ENCODE measurements at places on chromosomes 16 and 17. TPM values are rescaled to one million over a fixed set of nuclear protein-coding genes. Genes with fewer than 3 reads are reported as not detected.

Gene MYLK3
- total RNA-seq, result not detected

Gene EVPLL
- total RNA-seq, result not detected

Gene VMO1
- not detected for total RNA-seq

Gene AOC3
- total RNA-seq, result not detected

GRCh38 chr17:6862825-6863224 lies 31.3 kb upstream of the TEKT1 start:
- DNase-seq, result no peak

GRCh38 chr17:77489893-77490255 lies 349.1 kb downstream of the SEC14L1 start:
- DNase-seq, result no peak

DNA sequence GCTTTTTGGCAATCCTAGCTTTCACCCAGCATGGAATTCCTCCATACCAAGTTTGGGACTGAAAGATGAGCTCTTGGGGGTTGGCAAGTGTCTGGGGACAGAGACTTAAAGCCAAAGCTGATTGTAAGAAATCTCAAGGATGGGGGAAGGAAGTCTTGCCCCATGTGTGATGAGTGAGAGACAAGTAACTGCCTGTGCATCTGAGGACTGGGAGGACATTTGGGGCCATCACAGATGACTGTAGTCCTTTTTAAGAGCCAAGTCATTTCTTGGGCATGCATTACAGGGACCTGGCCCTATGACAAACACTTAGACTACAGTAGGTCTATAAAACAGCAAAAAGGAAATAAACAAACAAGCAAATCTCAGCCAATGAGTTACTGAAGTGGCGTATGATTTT lies 36.3 kb upstream of the CCL2 start:
- no peak for DNase-seq

GRCh38 chr17:37283414-37283961 lies 92.3 kb upstream of the C17orf78 start:
- no peak for DNase-seq

GRCh38 chr17:66976781-66977201 lies 12.3 kb downstream of the CACNG4 start:
- DNase-seq, result no peak

GRCh38 chr17:45197108-45197507 lies 24.6 kb upstream of the FMNL1 start:
- no peak for DNase-seq

DNA sequence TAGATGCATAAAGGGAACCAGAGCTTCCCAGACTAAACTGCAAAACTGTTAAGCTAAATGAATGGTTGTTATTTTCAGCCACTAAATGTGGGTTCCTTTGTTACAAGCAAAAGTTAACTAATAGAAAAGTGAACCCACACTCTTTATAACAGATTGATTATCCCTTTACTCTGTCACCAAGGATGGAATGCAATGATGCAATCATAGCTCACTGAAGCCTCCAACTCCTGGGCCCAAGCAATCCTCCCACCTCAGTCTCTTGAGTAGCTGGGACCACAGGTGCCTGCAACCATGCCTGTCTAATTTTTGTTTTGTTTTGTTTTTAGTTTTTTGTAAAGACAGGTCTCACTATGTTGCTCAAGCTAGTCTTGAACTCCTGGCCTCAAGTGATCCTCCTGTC lies 6.5 kb downstream of the KRT9 start:
- DNase-seq, result no peak

- no peak for DNase-seq
These were observed 27.0 kb upstream of the SMURF2 start for GRCh38 chr17:64689106-64689505.

GRCh38 chr17:37527249-37527851 lies 37.7 kb downstream of the DUSP14 start:
- no peak for DNase-seq

DNA sequence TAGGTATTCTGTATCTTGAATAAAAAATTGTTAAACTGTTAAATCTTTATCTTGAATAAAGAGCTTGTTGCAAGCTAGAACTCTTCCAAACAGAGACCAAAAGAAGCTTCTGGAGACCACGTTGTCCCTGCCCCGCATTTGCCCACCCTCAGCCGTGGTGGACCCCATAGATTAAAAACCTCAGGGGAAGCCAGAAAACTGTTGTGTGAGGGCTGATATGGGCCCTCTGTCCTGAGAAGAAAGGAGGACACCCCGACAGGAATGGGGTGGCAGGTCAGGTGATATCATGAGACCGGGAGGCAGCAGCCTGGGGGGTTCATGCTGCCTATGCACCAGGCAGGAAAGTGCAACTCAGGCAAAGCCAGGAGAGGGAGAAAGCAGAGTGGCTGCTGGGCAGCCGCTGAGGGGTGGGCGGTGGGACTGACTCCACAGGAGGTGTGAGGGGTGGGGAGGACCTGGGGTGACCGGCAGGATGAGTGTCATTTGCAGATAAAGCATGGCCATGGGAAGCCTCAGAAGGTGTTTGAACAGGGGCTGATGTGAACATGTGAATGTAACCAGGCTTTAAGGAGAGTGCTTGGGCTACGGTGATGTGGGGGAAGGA lies 147.8 kb downstream of the IRF8 start:
- no peak for DNase-seq

- no peak for DNase-seq
These were observed 51.2 kb downstream of the WDR45B start for GRCh38 chr17:82596837-82597672.

Gene CACNB1
- total RNA-seq, result 2.9 TPM

Gene HSD11B2
- not detected for total RNA-seq

- DNase-seq, result no peak
These were observed 8.9 kb downstream of the ALOX15 start for GRCh38 chr17:4632581-4632920.

DNA sequence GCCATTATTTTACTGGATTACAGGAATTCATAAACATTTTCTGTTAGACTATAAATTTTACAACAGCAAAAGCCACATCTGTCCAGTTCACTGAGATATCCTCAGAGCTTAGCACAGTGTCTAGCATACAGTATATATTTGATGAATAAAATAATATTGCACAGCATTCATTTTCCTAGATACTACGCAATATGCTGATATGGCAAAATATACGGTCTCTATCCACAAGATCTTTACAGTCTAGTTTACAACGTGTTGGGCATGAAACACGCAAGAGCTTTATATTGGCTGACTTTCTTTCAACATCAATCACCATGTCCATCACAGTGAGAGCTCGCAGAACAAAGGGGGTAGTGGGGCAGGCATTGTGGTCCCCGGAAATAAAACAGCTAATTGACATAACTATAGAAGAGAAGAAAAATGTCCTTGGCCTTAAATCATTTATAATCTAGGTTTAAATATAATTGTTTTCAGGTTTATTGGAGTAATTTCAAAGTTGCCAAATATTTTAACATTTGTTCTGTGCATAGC lies 43.5 kb downstream of the ZNF652 start:
- DNase-seq, result no peak

GRCh38 chr17:39870776-39871175 lies 2.8 kb downstream of the ZPBP2 start:
- DNase-seq, result no peak

GRCh38 chr17:60327901-60328273 lies 64.0 kb downstream of the USP32 start:
- DNase-seq, result no peak

Gene CNTROB
- 41.4 TPM for total RNA-seq

Data from SJSA1 (cell line).